ENCODE measurements at places on chromosomes 3 and 15.

DNA sequence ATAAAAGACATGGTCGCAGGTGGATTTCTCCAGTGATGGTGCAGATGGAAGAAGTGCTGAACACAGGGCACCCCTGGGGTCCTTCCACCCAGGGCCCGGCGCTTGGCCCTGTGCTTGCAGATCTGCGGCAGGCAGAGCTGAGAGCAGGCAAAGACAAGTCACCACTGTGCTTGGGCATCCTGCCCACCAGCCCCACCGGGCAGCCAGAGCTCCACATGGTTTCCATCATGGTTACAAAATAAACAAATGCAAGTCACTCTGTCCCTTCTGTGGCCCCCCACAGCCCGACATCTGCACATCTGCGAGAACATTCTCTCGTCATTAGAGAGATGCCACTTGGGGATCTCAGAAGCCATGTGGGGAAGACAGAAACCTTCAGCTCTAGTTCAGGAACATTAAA is 37.6 kb upstream of the SFMBT1 start:
- peak; percentile 66 for DNase-seq

GRCh38 chr15:26615188-26615926 is 157.5 kb downstream of the GABRB3 start:
- DNase-seq, result no peak

- DNase-seq, result peak; percentile 47
These were observed 577 bp downstream of the ZNF148 start for GRCh38 chr3:125374501-125374995.

- no peak for DNase-seq
These were observed 115.0 kb downstream of the FOXP1 start for GRCh38 chr3:71468311-71469137.

- DNase-seq, result no peak
These were observed 206.3 kb upstream of the KCNMB2 start for GRCh38 chr3:178329936-178330335.

- DNase-seq, result no peak
These were observed 56.6 kb downstream of the LRIG1 start for GRCh38 chr3:66444146-66444644.

GRCh38 chr3:69342074-69342473 is 43.8 kb downstream of the FRMD4B start:
- no peak for DNase-seq

DNA sequence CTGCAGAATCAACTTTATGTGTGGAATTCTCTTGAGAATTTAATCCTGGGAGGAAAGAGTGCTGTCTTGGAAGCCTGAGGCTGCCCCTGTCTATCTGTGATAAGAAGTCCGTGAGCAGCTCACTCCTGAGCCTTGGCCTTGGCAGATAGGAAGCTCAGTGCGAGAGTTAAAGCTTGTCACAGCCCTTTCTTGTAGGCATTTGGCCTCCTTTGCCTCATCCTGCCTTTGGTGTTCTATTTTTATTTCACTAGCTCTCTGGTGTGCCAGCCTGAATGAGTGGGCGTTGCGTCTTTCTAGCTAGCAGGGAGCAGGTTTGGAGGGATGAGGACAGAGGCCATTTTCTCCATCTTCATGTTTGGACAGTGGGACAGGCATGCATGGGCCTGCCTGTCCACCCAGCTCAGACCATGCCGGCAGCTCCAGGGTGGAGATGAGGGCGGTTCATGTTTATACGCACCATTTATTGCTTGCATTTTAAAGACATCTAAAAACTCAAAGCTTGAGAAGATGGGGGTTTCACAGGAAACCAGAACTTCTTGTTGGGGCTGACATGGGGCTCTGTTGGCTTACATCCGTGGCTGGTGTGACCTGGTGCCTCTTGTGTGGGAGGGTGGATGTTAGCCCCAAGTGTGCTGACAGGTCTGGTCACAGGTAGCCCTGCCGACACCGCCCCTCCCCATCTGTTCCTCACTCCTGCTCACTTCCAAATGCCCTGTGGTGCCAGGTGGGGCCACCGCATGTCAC is 29.8 kb downstream of the IRAK2 start:
- DNase-seq, result no peak

DNA sequence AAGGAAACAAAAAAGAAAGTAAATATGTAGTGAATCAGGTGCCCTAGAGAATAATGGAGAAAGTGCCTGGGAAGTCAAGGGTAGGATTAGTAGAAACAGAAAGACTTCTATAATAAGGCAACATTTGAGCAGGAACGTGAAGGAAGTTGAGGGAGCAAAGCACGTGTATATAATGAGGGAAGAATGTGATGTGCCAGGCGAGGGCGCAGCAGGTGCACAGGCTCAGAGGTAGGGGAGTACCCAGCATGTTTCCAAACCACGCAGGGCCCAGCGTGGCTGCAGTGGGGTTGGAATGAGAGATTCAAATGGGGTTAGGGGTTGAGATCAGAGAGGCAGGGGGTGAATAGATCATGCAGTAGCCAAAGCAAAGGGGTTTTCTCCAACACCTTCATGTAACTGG is 91.9 kb upstream of the VGLL4 start:
- DNase-seq, result no peak

DNA sequence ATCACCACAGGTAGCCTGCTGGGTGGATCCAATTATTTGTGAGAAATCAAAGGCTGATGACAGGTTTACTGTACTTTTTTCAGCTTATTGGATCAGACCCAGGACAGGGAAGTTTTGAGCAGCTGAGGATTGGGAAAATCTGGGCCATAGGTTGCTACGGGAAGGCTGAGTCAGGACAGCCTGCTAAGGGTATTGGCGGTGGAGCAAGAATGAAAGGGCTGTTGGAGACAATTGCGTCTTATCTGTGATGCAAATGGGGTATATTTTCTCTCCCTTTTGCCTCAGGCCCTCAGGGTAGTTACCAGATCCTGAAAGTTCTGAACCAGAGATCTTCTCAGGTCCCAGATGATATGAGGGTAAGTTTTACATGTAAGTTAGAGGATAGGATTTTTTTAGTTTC is 317.7 kb downstream of the EDEM1 start:
- DNase-seq, result no peak

GRCh38 chr3:135862361-135862760 is 103.2 kb upstream of the PPP2R3A start:
- DNase-seq, result no peak

DNA sequence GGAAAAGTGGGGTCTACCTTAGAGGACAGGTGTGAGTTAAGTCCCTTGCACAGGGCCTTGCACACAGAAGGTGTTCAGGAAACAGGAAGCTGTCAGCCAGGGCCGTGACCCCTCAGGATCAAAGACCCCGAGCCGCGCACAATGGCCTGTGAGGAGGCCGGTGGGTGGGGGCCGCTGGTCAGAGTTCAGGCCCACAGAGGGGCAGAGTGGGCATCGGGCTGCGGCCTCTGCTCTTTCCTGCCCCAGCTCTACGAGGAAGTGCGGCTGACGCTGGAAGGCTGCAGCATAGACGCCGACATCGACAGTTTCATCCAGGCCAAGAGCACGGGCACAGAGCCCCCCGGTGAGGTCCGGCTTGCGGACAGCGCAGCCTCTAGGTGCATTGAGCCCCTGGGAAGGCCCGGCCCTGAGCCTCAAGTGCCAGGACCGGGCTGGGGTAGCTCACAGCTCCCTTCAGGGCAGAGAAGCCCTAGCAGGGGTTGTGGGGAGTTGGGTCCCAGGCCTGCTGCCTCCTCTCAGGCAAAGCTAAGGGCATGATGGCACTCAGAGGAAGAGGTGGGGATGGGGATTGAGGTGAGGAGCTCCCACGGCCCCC is 37.2 kb downstream of the PSTPIP1 start:
- DNase-seq, result no peak

- DNase-seq, result no peak
These were observed 16.5 kb downstream of the SLC51A start for GRCh38 chr3:196232882-196233251.

DNA sequence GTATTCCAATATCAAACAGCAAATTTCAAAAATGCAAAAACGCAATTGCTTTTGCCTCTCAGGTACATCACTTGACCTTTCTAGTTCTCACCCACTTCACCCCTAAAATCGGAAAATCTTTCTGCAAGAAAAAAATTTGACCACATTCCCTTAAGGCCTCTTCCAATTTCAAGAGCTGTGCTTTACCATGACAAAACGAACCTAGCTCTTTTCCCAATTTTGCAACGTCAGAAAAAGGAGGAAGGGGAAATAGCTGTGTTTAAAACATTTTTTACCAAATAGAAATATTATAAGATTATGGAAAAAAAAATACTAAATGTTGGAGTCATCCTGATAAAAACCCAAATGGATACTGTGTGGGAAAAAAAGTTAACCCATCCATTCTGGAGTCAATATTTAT is 1.1 kb upstream of the NR2C2 start:
- DNase-seq, result no peak

DNA sequence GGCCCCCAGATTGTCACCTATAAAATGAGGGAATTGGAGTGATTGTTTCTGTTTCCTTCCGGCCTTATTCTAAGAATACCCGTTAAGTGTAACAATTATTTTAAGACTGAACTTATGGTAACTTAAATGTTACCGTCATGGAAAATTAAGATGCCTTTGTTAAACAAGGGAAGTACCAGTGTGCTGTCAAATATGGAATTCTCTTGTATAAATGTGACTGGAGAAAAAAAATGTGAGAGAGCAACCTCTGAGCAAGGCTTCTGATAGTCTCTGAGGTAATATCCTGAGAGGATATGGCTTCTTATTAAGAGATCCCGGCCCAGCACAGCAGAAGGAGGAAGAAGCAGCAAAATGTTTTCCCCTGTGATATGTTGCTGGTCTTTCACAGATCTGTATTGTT is 480.7 kb upstream of the ADAMTS9 start:
- DNase-seq, result no peak

DNA sequence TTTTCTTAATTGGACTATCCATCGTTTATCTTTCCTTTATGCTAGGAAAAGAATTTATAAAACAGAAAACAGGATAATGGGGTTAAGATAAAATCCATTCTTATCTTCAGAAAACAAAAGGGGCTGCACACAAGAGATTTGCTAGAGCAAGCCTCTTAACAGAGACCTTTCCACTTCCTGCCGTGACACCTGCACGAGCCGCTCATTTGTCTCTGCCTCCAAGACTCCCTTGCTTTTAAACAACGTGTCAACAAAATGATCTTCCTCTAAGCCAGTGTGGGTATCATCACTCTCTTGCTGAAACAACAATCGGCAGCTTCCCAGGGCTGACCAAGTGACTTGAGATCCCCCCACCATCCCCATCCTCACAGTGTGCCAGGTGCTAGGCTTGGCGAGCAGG is 33.1 kb downstream of the GABRB3 start:
- DNase-seq, result no peak

- DNase-seq, result no peak
These were observed 11.9 kb downstream of the STT3B start for GRCh38 chr3:31544634-31545033.

- DNase-seq, result no peak
These were observed 7.7 kb downstream of the CAPN3 start for GRCh38 chr15:42367041-42367440.

DNA sequence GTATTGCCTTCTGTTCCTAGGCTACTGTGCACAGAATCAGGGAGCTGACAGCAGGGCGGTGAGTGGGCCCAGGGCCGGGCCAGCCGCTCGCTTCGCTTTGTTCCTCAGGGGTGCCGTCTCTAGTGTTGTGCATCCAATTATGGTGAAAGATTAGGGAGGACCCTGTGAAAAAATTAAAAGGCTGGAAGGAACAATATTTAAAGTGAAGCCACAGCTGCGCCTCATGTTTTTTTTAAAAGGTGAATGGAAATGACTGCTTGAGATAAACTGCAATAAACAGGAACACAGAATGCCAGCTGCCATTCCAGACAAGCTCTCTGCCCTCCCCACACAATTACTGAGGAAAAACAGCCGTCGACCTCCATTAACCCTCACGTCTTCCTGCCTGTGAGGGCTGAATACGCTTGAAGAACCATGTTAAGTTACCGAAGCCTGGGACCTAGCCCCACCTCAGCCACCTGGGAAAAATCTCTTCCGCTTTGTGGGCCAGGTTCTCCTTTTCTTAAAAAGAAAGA is 132.0 kb upstream of the IL12A start:
- no peak for DNase-seq

DNA sequence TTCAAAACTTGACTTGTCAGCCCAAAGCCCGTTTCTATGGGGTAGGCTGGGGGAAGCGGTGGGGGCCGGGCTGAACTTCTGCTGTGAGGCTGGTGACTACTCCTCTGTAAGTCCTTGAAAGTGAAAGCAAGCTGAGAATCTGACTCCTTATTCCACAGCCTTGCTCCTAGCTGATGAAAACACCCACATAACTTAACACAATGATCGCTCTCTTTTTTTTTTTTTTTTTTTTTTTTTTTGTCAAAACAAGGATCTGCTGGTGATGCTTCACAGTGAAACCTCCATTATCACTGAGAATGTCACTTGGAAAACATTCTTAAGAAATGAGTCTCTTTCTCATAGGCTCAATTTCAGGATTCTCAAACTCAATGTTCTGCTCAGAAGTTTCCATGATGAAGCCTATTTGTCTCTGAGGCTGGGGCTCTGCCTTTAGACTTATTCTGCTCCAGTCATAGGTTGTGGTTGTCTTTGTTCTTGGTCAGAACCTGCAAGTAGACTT is 31.4 kb upstream of the TKT start:
- peak; percentile 26 for DNase-seq

DNA sequence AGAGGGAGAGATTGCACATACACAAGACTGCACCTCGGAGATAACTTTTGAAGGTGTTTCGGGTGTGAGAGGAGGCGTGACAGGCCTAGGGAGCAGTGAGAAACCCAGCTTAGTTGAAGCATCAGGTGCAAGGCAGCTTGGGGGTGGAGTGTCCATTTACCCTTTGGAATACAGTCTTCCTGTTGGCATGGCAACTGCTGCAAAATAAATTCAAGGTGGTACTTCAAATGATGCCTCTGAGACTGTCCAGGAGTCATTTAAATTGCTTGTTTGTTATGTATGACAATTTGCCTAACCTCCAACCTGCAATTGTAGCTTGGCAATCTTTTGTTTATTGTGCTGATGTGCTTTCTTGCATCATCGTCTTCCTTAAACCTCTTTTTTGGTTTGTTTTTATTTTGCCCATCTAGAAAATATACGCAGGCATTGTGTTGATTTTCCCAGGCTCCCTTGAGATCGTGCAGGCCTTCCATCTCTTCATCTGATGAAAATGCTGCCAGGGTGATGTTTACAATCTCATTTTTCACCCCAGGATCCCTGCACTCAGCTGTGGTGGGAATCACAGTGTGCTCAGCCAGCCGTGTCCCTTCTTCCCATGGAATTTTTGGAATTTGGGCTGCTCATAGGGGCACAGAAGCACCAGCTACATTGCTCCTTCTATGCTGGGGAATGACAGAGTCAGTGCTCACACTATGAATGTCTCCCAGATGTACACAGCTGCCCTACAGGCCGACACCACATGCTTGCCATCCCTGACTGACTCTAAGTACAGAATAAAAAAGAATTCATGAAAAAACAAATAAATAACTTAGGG is 583.1 kb upstream of the CFAP20DC start:
- no peak for DNase-seq

GRCh38 chr15:39512643-39513042 is 68.2 kb upstream of the THBS1 start:
- no peak for DNase-seq

DNA sequence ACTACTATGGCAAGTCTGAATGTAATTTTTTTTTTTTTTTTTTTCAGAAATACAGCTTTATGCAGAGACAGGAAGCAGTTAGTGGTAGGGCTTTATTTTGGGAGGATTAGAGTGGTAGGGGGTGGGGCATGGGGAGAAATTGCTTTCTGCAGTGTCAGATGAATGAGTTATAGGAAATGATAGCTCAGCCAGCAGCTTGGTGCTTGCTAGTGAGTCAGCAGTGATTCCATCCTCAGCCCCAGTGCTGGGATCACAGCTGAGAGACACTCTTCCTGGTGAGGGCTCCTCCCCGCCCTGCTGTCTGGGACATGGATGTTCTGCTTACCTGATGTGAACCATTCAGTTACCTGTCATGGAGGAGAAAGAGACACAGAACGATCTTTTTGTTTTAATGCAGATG is 39.6 kb downstream of the SEMA6D start:
- DNase-seq, result peak; percentile 69
